Naive thymus-derived CD4-positive, alpha-beta T cell (primary cell): ENCODE measurements at places on chromosomes 2 and 18.

DNA sequence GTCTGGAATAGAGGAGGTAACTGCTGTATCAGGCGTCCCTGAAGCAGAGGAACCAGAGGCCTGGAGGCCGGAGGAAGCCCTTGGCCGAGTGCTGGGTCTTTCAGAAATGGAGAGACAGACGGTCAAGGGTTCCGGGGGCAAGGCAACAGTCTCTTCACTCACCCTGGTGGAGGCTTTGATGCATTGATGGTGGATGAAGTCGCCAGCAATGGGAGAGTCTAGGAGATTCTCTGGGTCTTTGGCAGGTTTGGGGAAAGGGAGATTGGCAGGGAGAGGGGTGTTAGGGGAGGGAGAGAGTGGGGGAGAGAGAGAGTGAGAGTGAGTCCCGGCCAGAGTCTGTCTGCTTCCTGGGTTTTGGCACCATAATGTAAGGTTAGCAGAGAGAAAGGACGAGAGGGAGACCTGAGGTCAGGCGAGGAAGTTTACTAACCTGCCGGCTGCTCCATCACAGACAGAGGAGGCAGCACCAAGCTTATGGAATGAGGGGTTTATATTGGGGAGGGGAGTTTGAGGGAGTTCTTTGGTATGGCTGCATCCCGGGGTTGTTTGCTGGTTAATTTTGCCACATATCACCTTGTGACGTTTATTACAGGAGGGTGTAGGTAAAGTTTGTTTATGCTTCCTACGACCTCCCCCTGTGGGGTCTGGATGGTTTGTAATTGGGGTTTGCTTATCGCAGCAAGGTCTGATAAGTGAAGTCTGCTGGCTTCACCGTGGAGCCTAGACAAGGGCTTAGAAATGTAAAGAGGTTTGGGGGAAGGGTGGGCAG lies 19.6 kb downstream of the COMMD1 start:
- no peak for DNase-seq

- DNase-seq: no peak
These were observed 163.3 kb upstream of the STK17B start for GRCh38 chr2:196334710-196335109.

- no peak for DNase-seq
These were observed 404.0 kb upstream of the MMADHC start for GRCh38 chr2:149991576-149991975.

DNA sequence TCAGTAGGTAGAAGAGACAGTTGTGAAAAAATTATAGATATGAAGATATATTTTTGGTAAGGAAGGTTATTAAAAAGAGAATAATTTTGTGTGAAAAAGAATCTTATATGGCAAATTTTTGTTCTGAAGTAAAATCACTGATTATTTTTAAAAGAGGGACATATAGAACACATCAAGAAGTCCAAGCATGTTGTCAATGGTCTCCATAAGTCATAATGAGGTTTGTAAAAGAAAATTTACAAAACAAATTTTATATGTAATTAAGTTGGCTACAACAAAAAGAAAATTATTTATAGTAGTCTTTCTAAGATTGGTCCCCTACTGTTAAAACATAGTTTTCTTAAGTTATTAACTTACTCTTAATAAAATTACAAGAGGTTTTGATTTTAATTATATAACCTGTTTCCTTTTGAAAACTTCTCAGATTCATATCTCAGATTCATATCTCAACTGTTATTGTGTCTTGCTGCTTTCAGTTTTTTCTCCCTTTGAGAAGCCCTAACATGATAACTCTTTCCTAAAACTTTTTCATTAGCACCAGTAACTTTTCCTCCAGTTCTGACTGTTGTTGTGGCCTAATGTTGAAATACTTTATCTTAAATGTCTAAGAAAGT lies 81.2 kb downstream of the SH3YL1 start:
- DNase-seq: no peak

GRCh38 chr2:230205034-230205433 lies 14.8 kb downstream of the SP110 start:
- no peak for DNase-seq

- DNase-seq: no peak
These were observed 233.9 kb downstream of the SATB2 start for GRCh38 chr2:199223791-199224190.

- DNase-seq: no peak
These were observed 8.6 kb downstream of the ZNF638 start for GRCh38 chr2:71340176-71340575.
